CD14-positive monocyte (primary cell): ENCODE measurements at places on chromosomes 7 and 10.
A peak's percentile ranks its signal among the peaks of the same experiment; 100 is the strongest.

GRCh38 chr7:14400271-14400670 lies 410.8 kb upstream of the ETV1 start:
- H3K27ac ChIP-seq: no peak overlapping the region
- no peak overlapping the region for H3K4me3 ChIP-seq
- no peaks in the 10 kb centered on the region for H3K36me3 ChIP-seq
- H3K4me1 ChIP-seq: no peaks in the 10 kb centered on the region

GRCh38 chr10:79084012-79084971 lies 15.5 kb downstream of the ZMIZ1 start:
- peak; percentile 99 for DNase-seq
- peak overlapping the region; percentile 88 for H3K27ac ChIP-seq
- H3K27me3 ChIP-seq: no peaks in the 10 kb centered on the region
- H3K36me3 ChIP-seq: no peaks in the 10 kb centered on the region
- peak overlapping the region; percentile 60 for H3K4me3 ChIP-seq

GRCh38 chr10:104223304-104223703 lies 8.9 kb downstream of the CFAP43 start:
- H3K4me3 ChIP-seq: no peak overlapping the region

DNA sequence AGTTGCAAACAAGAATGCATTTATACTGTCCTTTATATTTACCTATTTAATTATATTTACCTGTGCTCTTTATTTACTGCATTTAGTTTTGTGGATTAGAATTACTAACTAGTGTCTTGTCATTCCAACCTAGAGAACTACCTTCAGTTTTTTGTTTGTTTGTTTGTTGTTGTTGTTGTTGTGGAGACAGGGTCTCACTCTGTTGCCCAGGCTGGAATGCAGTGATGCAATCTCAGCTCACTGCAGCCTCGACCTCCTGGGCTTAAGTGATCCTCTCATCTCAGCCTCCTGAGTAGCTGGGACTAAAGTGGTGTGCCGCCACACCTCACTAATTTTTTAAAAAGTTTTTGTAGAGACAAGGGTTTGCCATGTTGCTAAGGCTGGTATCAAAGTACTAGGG lies 156.4 kb upstream of the AKR1E2 start:
- DNase-seq: no peak
- no peaks in the 10 kb centered on the region for H3K36me3 ChIP-seq
- no peak overlapping the region for H3K27ac ChIP-seq
- no peaks in the 10 kb centered on the region for H3K4me1 ChIP-seq

DNA sequence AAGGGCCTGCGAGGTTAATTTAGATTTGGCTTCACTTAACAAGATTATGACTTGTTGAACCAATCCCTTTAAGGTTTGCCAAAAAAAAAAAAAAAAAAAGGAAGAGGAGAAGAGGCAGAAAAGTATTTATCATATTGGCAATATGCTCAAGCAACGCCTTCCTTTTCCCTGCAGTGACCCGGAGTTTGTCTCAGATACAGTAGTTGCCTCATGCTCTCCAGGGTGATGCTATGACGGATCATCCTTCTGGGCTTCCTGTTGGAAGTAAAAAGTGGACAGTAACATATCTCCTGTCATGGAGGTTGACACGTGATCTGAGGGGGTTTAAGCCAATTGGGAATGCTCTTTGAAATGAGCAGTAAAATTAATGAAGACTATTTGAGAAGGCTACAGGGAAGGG lies 117.3 kb downstream of the BMPER start:
- no peaks in the 10 kb centered on the region for H3K4me1 ChIP-seq
- H3K27ac ChIP-seq: no peak overlapping the region
- no peaks in the 10 kb centered on the region for H3K36me3 ChIP-seq
- H3K27me3 ChIP-seq: no peaks in the 10 kb centered on the region

GRCh38 chr10:66337211-66337610 lies 588.6 kb upstream of the LRRTM3 start:
- no peaks in the 10 kb centered on the region for H3K27me3 ChIP-seq
- H3K4me1 ChIP-seq: no peaks in the 10 kb centered on the region
- no peak for DNase-seq
- no peak overlapping the region for H3K27ac ChIP-seq
- no peaks in the 10 kb centered on the region for H3K36me3 ChIP-seq

GRCh38 chr10:102930720-102931119 lies 12.6 kb downstream of the CNNM2 start:
- peaks cover 7% of the 10 kb centered on the region for H3K4me1 ChIP-seq
- H3K36me3 ChIP-seq: no peaks in the 10 kb centered on the region
- no peaks in the 10 kb centered on the region for H3K27me3 ChIP-seq
- H3K4me3 ChIP-seq: no peak overlapping the region
- H3K27ac ChIP-seq: no peak overlapping the region

GRCh38 chr7:112596260-112596659 lies 115.5 kb downstream of the LSMEM1 start:
- no peak for DNase-seq
- no peak overlapping the region for H3K4me3 ChIP-seq

- no peak for DNase-seq
- H3K27me3 ChIP-seq: no peaks in the 10 kb centered on the region
- H3K36me3 ChIP-seq: no peaks in the 10 kb centered on the region
- H3K27ac ChIP-seq: no peak overlapping the region
- no peak overlapping the region for H3K4me3 ChIP-seq
Measured at GRCh38 chr10:712089-712488, 22.6 kb upstream of the DIP2C start.

DNA sequence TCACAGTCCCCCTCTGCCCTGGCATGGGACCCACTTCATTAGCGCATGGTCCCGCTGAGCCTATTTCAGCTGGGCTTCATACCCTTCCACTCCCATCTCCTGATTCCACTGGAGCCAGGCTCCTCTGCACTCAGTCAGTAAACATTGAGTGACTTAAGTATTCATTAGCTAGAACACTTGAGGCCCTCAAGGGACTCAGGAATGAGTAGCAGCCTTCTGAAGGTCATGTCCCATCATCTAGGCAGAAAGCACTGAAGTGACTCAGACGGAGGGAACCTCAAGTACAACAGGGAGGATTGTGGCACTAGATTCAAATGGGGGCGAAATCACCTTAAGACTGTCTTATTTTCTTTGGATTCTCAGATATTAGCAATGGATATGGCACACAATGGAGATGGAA lies 186.6 kb upstream of the INHBA start:
- no peak overlapping the region for H3K4me3 ChIP-seq
- H3K36me3 ChIP-seq: no peaks in the 10 kb centered on the region
- DNase-seq: no peak
- no peaks in the 10 kb centered on the region for H3K27me3 ChIP-seq
- no peak overlapping the region for H3K27ac ChIP-seq

- H3K27ac ChIP-seq: no peak overlapping the region
- no peaks in the 10 kb centered on the region for H3K36me3 ChIP-seq
- no peak for DNase-seq
Measured at GRCh38 chr7:89401690-89402089, 606.2 kb upstream of the TEX47 start.

DNA sequence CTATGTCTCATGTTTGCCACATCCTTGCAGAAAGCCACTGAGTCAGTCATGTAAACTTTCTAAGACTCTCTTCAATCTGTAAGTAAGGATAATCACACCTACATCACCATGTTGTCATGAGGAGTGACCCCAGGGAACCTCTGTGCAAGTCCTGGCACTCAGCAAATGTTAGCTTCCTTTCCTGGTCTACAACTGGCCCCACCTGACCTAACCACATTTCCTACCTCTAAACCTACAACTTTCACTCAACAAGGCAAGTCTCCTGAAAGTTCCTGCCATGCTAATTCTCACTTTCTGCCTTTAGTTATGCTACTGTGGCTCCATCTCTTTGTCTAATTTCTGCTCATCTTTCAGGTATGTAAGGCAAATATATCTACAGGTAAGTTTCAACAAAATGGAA lies 72.3 kb upstream of the SEM1 start:
- H3K27me3 ChIP-seq: no peaks in the 10 kb centered on the region
- H3K4me3 ChIP-seq: no peak overlapping the region
- no peaks in the 10 kb centered on the region for H3K36me3 ChIP-seq
- no peak overlapping the region for H3K27ac ChIP-seq
- DNase-seq: no peak

DNA sequence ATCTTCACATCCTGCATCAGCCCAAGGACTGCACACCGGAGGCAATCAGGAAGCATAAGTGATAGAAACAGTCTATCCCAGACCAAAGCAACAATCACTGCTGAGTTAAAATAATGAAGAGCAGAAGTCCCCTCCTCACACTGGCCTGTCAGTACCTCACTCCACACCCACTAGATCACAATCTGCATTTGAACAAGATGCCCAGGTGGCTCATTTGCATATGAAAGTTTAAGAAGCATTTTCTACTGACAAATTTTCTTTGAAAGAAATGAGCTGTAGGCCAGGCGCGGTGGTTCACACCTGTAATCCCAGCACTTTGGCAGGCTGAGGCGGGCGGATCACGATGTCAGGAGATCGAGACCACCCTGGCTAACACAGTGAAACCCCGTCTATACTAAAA lies 77.4 kb downstream of the CUL2 start:
- H3K27ac ChIP-seq: no peak overlapping the region
- peaks cover 91% of the 10 kb centered on the region for H3K36me3 ChIP-seq
- H3K4me3 ChIP-seq: no peak overlapping the region
- DNase-seq: no peak

GRCh38 chr10:5575144-5575481 lies 50.4 kb downstream of the CALML3 start:
- no peak for DNase-seq
- H3K27me3 ChIP-seq: no peaks in the 10 kb centered on the region
- H3K36me3 ChIP-seq: no peaks in the 10 kb centered on the region
- no peak overlapping the region for H3K27ac ChIP-seq
- H3K4me3 ChIP-seq: no peak overlapping the region

- DNase-seq: no peak
- no peak overlapping the region for H3K4me3 ChIP-seq
- peaks cover 9% of the 10 kb centered on the region for H3K36me3 ChIP-seq
- H3K4me1 ChIP-seq: peaks cover 50% of the 10 kb centered on the region
Measured at GRCh38 chr10:128123846-128124245, 2.4 kb downstream of the MKI67 start.
